Suppressor macrophage (primary cell): ENCODE measurements at places on chromosomes 16 and 17.

DNA sequence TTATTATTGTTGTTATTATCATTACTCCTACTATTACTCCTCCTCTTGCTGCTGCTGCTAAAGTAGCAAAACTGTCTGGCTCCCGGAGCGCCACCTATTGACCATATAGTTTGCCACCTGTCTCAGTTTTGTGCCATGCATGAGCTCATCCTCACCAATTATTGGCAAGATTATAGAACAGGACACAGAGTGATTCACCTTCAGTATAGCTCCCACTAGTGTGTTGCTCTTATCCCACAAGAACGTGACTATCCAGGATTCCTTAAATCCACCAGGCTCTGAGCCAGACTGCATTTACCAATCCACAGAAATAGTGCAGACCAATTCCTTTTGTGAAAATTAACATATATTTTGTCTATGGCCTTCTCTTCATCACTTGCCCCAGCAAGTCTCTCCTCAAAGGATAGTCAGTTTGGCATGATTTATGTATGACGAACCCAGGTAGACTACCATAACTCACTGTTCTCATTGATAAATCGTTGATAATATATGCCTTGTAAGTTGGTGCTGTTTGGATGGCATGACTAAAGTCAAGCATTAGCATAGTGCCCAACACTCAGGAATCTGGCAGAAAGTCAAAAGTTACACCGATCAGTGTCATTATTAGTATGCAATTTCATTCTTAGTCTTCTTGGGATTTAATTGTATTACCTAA, 405.5 kb upstream of the HSBP1 start:
- no peak for DNase-seq

DNA sequence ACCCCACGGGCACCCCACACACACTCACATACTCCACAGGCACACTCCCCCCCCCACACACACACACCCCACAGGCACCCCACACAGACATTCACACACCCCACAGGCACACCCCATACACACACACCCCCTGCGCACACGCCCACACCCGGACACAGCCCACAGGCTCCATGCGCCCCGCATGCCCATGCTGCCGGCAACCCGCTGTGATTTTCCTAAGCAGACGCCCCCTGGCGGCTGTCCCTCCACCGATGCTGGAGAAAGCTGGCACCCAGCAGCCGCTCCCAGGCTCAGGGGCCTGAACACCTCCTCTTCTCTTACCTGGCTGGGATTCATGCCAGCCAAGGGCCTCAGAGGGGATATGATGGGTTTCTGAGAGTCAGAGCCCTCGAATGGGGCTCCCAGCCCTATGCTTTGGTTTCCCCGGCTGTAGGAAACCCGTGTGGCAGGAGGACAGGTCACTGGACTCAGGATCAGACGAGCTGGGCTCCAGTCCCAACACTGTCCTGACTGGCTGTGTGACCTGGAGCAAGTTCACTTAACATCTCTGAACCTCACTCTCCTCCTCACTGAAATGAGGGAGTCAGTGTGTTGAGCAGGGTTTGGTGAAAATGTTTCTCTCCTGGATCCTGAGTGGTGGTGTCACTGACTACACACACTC, 19.6 kb upstream of the TNFRSF13B start:
- peak; percentile 86 for DNase-seq

- DNase-seq, result no peak
Observed at GRCh38 chr16:83807327-83807709, 460 bp upstream of the HSBP1 start.

- no peak for DNase-seq
Observed at GRCh38 chr17:42308446-42308845, 20.1 kb downstream of the STAT5A start.

DNA sequence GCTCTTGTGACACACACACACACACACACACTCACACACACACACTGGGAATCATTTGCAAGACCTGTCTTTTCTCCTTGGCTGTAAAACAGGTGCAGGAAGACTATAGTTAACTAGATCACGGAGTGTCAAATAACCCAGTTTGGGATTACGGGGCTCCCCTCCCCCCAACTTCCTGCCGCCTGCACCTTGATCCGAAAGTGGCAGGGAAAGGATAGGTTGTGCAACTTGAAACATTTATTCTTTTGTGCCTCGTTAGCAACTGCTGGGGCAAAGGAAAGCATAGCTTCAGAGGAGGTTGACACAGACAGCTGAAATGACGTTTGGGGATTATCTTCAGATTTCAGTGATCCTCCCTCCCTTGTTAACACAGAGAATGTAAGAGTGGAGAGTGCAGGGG, 149.5 kb downstream of the NTN1 start:
- no peak for DNase-seq

DNA sequence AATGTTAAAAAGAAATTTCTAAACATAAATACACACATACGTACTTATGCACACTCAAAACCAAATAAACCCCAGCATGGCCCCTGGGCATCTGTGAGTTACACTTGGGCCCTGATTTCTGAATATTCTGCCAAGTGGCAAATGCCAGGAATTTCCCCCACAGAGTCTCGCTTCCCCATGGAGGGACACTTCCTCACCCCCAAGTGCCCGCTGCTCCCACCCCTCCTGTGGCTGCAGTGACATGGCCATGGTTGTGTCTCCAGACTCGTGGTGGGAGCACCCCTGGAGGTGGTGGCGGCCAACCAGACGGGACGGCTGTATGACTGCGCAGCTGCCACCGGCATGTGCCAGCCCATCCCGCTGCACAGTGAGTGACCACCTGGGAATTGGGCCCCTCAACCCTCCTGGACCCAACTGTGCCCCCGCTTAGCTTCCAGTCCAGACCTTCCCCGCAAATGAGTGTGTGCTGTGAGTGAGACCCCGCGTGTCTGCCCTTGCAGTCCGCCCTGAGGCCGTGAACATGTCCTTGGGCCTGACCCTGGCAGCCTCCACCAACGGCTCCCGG, 4.0 kb downstream of the ITGAD start:
- peak; percentile 68 for DNase-seq

- DNase-seq, result no peak
Observed at GRCh38 chr17:49074851-49075540, 57.6 kb upstream of the B4GALNT2 start.

DNA sequence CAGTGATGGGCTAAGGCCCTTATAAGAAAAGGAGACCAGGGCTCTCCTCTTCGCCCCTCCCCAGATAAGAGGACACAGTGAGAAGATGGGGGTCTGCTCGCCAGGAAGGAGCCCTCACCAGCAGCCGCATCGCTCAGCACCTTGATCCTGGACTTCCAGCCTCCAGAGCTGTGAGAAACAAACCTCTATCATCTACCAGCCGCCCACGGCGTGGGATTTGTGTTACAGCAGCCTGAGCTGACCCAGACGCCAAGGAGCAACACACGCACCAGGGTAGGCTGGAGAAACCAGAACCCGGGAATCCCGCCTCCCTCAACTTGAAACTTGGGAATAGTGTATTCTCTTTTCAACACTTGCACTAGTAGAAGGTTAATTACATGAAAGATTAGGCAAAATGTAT, 4.2 kb upstream of the ZG16B start:
- DNase-seq, result no peak

- no peak for DNase-seq
Observed at GRCh38 chr16:70779361-70779760, 21.6 kb downstream of the VAC14 start.

DNA sequence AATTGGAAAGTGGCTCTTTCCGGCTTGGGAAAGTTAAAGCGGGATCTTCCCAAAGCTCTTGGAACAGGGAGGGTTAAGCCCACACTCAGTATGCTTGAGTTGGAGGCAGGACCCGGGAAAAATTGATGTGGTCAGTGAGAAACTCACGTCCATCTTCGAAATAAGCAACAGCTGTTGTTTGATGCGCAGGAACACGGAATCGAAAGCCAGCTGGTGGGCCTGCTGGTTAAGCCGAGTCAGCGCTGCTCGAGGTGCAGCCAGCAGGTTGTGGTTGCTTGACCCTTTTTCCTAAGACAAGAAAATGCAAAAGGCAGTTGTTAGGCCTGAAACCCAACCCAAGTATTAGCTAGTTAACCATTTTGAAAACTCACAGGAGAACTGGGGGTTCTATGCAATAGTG, 49.4 kb downstream of the COG7 start:
- DNase-seq, result no peak

GRCh38 chr17:81048827-81049371, 13.9 kb downstream of the BAIAP2 start:
- DNase-seq, result no peak
